ENCODE measurements at places on chromosomes 5 and 9.

GRCh38 chr5:16934123-16934522, 2.0 kb downstream of the MYO10 start:
- DNase-seq: peak; percentile 12

GRCh38 chr9:101977614-101978210, 239.3 kb upstream of the GRIN3A start:
- no peak for DNase-seq

- no peak for DNase-seq
Observed at GRCh38 chr5:54446379-54446732, 9.1 kb upstream of the HSPB3 start.

DNA sequence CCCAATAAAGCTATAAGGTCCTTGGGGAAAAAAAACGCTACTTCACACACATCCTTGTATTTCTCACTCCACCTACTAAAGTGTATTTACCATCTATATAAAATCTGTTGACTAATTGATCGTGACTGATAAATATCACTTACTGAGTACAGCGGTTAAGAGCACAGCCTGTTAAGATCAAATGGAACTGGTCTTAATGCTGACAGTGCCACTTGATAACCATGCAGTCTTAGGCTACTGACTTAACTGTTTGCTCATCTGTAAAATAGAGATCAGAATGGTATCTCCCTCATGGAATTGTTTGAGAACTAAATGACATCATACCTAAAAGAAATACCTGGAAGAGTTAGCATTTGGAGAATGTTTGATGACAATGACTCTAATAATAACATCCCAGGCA, 67.5 kb downstream of the ZFAND5 start:
- no peak for DNase-seq

- DNase-seq: peak; percentile 9
Observed at GRCh38 chr5:33711094-33711679, 180.6 kb downstream of the ADAMTS12 start.

DNA sequence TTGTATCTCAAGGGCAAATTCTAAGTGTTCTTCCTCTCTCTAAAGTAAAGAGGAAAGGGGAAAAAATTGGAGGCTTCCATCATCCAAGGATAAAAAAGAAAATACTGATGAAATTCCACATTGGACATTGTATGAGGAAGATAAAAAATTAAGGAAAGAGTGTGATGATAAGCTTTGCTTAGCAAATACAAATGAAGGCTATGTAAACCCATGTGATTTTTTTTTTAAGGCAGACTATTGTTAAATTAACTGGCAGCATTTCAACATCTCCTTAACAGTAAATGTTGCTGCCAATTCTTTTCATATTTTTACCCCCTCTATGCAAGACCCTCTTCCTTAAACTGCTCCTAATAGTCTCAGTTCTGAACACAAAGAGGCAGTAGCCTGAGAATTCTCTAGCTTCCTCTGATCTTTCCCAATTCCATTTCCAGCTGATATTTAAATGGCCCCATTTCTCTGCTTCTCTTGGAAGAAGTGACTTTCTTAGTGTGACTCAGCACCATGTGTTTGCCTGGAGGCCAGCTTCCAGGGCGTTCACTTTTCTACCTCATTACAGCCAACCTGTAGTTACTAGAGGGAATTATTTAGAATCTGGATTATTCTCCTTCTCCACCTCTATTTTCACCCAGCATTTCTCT, 159.7 kb downstream of the TLE1 start:
- no peak for DNase-seq

DNA sequence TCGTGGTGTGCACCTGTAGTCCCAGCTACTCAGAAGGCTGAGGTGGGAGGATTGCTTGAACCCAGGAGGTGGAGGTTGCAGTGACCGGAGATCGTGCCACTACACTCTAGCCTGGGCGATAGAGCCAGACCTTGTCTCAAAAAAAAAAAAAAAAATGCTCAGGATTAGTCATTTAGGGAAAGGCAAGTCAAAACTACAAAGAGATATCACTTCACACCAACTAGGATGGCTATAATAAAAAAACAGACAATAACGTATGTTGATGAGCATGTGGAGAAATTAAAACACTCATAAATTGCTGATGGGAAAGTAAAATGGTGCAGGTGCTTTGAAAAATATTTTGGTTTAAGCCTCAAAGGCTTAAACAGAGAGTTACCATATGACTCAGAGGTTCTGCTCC, 6.3 kb upstream of the ANKRD34B start:
- no peak for DNase-seq

DNA sequence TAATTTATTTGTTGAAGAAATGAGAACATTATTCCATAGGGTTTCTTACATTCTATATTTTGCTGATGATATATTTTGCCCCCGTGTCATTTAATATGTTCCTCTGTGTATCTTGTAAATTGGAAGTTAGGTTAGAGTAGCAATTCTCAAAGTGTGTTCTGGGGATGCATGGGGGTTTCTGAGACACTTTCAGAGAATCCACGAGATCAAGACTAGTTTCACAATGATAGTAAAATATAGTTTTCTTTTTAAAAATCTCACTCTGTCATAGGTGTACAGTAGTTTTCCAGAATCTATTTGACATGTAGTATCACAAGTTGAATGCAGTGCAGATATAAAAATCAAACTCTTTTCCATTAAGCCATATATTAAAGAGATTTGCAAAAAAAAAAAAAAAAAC, 488.6 kb upstream of the SGCD start:
- DNase-seq: no peak

GRCh38 chr5:97167435-97167834, 15.6 kb downstream of the RIOK2 start:
- no peak for DNase-seq

- DNase-seq: no peak
Observed at GRCh38 chr5:179827680-179828079, 7.0 kb downstream of the SQSTM1 start.
